ENCODE measurements at places on chromosomes 11 and 22.

DNA sequence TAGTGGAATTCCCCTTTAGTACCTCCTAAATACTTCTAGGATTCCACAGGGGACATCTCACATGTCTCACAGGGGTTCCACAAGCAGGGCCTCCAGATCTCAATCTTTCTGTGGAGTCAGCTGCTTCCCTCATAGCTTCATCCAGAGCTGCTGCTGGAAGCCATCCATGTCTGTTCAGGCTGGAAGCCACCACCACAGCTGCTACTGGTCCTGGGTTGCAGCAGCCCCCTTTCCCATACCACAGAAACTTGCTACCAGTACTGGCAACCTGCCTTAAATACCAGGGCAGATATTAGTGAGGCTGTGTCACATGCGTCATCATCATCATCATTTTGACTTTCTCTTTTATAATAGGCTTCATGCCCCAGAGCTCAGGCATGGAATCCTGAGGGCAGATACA is 242.7 kb upstream of the NCAM1 start:
- DNase-seq, result no peak

GRCh38 chr11:5593146-5593545 is 3.3 kb upstream of the TRIM6 start:
- DNase-seq, result no peak

GRCh38 chr11:62556108-62556874 is 9.7 kb upstream of the AHNAK start:
- peak; percentile 33 for DNase-seq

- no peak for DNase-seq
These were observed 532.8 kb downstream of the BRD1 start for GRCh38 chr22:49294656-49295464.

DNA sequence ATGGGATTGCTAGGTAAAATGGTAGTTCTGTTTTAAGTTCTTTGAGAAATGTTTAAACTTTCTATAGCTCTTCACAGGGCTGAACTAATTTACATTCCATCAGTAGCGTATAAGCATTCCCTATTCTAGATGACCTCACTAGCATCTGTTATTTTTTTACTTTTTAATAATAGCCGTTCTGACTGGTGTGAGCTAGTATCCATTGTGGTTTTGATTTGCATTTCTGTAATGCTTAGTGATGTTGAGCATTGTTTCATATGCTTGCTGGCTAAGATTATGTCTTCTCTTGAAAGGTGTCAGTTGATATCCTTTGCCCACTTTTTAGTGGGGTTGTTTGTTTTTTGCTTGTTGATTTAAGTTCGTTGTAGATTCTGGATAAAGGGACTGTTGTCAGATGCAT is 35.9 kb downstream of the MMP27 start:
- DNase-seq, result no peak

DNA sequence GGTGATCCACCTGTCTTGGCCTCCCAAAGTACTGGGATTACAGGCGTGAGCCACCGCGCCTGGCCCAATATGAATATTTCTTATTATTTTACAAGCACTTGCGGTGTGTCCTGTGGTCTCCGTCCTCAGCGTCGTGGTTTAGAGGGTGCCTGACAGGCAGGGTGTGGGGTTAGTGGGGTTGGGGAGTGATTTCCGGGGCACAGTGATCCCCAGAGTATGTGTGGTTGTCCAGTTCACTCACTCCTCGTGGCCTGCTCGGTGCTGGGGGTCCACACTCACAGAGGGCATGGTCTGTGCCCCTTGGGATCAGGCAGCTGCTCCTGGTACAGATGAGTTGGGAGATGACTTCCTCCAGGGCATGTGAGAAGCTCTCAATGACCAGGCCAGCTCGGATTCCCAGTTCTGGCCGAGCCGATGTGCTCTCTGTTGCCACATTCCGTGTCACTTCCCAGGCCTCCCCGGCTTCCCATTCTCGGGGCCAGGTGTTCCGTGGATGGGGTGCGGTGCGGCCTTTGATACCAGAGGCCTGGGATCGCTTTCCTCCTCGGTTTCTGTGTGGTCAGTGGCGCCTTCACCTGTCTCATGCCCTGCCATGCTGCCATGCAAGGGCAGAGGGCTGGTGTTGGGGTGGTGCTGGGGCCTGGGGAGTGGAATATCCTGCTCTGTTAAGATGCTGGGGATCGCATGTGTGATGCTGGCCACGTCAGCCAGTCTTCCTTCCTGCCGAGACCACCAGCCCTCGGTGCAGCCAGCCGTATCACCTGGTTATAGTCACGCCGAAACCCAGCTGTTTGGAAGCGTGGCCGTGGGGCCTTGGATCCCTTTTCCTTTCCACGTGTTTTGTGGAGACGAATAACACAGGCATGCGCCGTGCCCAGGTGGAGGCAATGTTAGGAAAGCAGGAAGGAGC is 39.6 kb downstream of the PARVB start:
- DNase-seq, result no peak

- no peak for DNase-seq
These were observed 41.2 kb upstream of the JAM3 start for GRCh38 chr11:134027671-134028070.

GRCh38 chr11:12121011-12121410 is 10.6 kb downstream of the MICAL2 start:
- no peak for DNase-seq

GRCh38 chr11:44858796-44859527 is 91.7 kb downstream of the TP53I11 start:
- no peak for DNase-seq

- DNase-seq, result no peak
These were observed 839 bp downstream of the STX5 start for GRCh38 chr11:62830904-62831519.

- DNase-seq, result no peak
These were observed 280.7 kb upstream of the RAG2 start for GRCh38 chr11:36878737-36879136.

GRCh38 chr11:88569342-88569741 is 231.8 kb upstream of the CTSC start:
- no peak for DNase-seq

GRCh38 chr11:75356613-75357012 is 5.2 kb upstream of the ARRB1 start:
- no peak for DNase-seq

- no peak for DNase-seq
These were observed 79.6 kb downstream of the ME3 start for GRCh38 chr11:86592659-86593451.

GRCh38 chr11:1064167-1064566 is 10.5 kb upstream of the MUC2 start:
- no peak for DNase-seq

- DNase-seq, result no peak
These were observed 40.6 kb upstream of the CREB3L1 start for GRCh38 chr11:46236918-46237247.

- DNase-seq, result no peak
These were observed 4.3 kb upstream of the TRIM44 start for GRCh38 chr11:35658020-35658948.

- DNase-seq, result no peak
These were observed 77.9 kb upstream of the TIMP3 start for GRCh38 chr22:32723643-32724042.

DNA sequence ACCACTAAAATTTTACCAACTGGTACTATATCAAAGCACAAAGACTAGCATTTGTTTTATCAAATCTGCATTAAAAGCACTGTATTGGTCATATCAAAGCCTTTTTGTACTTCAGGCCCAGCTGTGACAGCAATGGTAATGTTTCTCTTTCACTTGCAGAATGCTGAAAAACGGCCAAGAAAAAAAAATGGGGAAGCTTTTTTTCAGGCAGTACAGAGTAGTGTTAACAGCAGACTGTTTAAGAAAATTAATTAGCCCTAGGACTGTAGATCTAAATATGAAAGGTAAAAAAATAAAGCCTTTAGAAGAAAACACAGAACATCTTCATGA is 33.3 kb downstream of the DENND5A start:
- no peak for DNase-seq

DNA sequence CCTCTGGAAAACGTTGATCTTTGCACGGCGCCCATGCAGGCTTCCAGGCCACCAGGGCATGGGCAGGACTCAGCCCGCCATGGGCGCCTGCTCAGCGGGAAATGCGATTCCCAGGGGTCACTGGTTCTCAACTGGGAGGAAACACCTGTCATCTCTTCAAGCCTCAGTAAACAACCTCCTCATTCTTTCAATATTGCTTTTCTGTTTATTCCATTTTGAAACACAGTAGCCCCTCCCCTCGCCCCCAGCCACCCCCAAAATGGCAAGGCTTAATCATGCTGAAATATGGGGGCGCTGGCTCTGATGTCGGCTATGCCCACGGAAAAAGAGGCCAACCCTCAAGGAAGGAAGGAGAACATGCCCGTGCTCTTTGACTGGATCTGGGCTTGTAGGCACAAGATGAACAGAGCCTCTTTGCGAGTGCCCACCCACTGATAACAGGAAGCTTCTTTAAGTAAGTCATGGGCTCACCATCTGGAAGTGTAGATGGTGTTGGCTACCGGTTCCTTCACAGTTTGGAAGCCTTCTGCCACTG is 594 bp upstream of the POU2AF1 start:
- no peak for DNase-seq

- DNase-seq, result no peak
These were observed 86.6 kb downstream of the BTBD10 start for GRCh38 chr11:13376402-13376801.

DNA sequence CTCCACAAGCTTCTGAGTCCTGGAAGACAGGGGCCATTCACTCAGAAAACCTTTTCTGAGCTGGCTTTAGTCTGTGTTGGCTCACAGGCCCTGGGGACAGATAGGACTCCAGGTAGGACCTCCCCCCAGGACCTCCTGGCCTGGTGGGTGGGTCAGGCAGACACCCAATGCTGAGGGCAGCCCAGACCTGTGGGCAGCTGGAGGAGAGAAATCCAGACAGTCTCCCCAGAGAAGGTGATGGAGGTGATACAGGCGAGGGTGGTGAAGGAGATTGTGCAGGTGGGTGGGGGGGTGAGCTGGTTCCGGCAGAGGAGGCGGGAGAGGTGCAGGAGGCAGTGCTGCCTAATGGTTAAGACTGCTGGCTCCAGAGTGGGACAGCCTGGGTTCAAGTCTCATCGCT is 15.6 kb downstream of the LRRC32 start:
- DNase-seq, result no peak

DNA sequence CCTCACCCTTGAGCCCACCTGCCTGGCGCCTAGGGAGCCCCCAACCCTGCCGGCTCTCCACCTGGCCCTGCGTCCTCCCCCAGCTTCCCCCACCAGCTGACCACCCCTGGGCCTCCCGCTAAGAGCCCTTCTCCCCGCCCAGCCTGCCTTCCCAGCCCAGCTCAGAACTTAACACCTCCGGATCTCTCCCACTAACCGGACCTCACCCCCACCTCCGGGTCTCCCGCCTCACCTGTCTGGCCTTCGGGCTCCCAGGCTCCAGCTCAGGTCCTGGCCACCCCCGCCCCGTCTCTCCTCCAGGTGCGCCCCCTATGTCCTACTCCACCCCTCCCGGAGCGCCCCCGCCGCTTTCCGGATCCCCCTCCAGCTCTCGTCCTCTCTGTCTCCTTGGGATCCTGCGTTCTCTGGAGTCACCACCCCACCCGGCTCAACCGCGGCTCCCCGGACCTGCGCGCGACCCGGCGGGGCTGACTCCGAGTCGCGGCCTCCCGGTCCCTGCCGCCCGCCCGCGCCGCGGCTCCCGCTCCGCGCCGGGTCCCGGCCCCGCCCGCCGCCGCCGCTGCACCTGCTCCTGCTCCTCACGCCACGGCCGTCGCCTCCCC is at the start of gene KCNJ11:
Gene KCNJ11 (minus strand): TSS at position 51 of the 602 bp plus-strand sequence. CDS start 568 bp downstream, outside the sequence.
- no peak for DNase-seq

GRCh38 chr22:24087071-24087795 is 76.1 kb downstream of the CABIN1 start:
- DNase-seq, result no peak

DNA sequence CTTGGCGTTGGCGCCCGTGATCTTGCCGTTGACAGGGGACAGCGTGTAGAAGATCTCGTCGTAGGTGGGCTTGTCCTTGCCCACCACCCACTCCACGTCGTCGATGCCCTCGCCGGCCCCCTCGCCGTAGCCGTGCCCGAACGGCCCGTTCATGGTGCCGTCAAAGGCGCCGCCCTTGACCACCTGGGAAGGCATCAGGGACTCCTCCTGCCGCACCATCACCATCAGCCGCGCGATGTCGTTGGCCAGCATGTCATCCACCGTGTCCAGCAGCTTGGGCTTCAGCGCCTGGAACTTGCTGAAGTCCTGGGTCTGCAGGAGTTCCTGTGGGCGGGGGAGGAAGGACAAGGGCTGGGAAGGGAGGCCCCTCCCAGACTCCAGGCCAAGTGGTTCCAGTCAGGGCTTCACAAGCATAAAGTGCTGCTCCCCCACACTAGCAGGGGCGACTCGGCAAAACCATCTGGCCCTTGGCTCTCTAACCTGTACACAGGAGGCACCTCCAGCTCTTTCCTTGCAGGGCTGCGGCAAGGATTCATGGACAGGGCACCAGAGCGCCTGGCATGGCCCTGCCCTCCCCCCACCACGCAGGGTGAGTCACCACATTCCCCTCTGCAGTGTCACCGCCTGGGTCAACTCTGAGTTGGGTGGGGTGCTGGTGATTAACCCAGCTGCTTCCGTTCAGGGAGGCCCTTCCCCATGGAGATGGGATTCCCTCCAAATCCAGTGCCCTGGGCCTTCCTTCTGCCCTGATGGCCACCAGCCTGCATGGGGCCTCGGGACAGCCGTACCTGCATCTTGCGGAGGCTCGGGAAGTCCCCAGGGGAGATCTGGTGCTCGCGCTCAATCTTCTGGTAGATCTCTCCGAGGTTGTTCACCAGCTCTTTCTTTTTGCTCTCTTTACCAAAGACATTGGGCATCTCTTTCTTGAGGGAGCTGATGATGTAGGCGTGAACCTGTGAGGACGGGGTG is 10.4 kb upstream of the CDC42BPG start:
- DNase-seq, result no peak

DNA sequence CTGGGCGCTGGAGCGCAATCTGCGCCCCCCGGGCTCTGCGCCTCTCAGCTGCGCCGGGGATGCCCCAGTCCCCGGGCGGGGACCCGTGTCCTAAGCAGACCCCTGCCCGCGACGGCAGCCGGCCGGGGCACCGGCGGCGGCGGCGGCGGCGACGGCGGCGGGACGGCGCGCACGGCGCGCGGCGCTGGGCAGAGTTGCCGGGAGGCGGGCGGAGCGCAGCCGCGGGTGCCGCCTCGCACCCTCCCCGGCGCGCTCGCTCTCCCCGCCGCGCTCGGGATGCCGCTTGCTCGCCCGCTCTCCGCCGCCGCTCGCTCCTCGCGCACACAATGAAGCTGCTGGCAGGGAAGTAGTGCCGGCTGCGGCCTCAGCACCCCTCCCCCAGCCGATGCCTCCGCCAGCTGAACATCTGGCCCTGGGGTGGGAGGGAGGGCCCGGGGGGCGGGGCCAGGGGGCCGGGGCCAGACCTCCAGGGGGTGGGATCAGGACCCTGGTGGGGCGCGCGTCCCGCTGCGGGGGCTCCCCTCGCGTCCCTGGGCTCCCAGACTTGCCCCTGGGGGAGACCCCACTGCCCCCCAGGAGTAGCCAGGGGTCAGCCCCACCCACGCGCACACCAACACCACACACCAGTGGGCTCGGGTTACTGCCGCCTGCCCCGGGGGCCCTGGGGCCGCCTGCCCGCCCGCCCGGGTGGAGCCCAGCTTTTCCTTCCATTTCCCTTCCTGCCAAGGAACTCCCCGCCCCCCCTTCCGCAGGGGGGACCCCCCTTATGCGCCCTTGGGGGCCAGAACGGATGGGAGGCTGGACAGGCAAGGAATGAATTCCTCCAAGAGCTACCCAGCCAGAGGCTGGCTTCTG is at the start of gene RCOR2:
Gene RCOR2 (minus strand): TSS at position 328 of the 855 bp plus-strand sequence. CDS start 708 bp downstream, outside the sequence.
- peak; percentile 77 for DNase-seq
